GM12892 (cell line): ENCODE measurements at places on chromosomes 7 and 10.

GRCh38 chr7:122304319-122304975 lies at the start of gene FEZF1:
Gene FEZF1 (minus strand): TSS chr7:122304750. CDS start chr7:122304437, 313 bp downstream.
- DNase-seq = no peak

GRCh38 chr7:98840096-98840495 lies 29.7 kb downstream of the TMEM130 start:
- DNase-seq = no peak

GRCh38 chr7:64035388-64035787 lies 9.8 kb upstream of the ZNF727 start:
- DNase-seq = no peak

GRCh38 chr10:60387531-60387930 lies 2.1 kb downstream of the ANK3 start:
- DNase-seq = no peak

GRCh38 chr7:106371629-106372028 lies 86.8 kb upstream of the NAMPT start:
- DNase-seq = no peak

DNA sequence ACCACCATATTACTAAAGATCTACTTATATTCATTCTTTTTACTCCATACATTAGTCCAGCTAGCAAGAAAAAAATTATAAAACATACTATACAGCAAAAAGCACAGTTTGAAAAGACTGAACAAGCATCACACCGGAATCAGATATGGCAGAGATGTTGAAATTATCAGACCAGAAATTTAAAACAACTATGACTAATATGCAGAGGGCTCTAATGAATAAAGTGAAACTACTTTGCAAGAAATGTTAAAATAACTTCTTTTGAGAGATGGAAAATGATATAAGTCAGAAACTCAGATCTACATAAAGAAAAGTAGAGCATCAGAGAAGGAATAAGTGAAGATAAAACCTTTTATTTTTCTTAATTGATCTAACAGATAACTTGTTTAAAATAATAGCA lies 50.9 kb downstream of the SGCE start:
- no peak for DNase-seq

DNA sequence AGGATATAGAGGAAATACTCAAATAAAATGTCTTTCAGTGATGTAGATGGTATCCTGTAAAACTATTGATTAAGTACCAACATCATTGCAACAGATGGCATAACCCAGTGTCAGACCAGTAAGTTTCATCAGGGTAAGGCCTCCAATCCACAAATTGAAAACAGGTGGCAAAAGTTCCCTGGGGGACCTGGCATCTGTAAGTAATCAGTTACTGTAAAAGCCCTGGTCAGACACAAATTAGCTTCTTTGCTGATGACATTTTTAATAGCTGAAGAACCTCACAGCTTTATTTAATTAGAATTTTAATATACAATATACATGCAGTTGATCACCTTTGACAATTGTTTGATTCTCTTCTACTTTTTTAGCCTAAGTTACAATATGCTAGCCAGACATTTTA lies 152.5 kb downstream of the PLXDC2 start:
- no peak for DNase-seq

DNA sequence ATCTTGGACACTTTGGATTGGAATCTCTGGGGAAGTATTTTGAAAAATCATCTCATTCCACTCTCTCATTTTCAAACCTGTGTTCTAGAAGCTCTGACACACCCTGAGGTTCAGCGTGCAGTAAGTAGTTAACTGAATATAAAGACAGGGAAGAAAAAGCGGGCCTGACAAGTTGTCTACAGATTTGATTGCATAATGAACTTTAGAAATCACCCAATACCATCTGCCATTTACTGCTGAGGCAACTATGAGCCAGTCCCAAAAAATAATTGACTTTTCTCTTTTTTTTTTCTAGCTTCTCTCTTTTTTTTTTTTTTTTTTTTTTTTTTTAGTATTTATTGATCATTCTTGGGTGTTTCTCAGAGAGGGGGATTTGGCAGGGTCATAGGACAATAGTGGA lies 29.5 kb downstream of the CDC123 start:
- no peak for DNase-seq

DNA sequence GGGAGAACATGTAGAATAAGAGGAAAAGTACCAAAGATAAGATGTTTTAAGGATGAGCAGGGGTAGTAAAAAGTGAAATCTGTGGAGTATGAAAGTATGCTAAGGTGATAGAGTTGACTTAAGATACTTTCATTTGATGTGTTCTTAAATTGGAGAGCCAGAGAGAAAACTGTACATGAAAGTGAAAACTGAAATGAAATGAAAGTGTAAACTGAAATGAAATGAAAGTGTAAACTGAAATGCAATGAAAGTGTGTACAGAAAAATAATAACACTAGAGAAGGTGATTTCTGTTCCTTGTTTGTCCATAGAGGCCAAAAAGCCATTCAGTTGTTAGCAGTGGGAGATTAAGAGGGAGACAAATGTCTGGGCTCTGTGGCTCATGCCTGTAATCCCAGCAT lies 17.5 kb downstream of the AHR start:
- DNase-seq = no peak

DNA sequence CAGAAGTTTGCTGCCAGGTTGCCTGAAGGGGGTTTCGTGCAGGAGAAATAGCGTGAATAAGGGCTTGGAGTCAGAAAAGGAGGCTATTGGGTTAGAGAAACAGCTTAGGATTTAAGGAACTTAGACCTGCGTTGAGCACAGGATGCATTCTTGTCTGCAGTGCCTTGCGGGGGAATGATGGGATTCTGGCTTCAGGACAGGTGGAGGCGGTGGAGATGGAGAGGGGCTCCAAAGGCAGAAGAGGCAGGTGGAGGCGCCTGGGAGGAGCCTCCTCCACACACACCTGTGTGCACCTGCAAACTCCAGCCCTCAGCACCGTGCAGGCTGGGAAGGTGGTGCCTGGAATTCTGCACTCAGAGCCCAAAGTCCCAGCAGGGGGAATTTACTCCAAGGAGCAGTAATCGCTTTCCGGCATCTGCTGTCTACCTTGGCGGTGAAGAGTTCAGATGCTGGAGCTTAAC lies 1.8 kb downstream of the CLIP2 start:
- no peak for DNase-seq

DNA sequence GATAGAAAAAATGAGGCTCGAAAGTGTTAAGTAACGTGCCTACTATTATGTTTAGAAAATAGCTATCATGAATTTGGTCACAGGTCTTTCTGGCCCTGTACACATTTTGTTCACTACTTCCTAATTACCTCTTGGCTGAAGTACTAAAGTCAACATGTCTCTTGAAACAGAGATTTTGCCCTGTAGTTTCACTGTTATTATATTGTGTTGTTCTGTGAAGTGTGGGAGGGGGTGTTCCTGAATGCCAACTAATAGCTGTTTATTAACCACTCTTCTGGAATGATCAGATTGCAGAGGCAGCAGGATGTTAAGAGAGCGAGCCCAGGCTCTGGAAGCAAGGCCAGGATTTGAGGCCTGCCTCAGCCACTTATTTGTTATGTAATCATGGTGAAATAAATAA lies 72.1 kb downstream of the RNF133 start:
- no peak for DNase-seq

- DNase-seq = no peak
Measured at GRCh38 chr10:132886211-132887099, 55.9 kb downstream of the CFAP46 start.

DNA sequence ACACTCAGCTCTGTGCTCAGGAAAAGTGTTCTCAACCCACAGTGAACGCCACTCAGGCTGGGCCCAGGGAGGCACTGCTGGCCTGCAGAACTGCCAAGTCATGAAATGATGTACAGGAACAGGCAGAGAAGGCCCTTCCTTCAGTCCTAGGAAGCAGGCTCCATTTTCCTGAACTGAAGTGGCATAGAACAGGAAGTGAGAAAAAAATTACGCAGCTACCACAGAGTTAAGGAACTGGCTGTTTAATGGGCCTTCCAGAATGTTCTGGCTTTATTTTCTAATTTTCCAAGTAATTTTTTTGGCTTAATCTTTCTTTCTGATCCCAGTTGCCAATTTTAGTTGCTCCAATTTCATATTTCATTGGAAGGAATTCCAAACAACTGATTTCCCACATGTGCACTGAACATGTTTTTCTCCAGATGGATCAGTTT lies 39.3 kb downstream of the LRRC18 start:
- no peak for DNase-seq

- no peak for DNase-seq
Measured at GRCh38 chr10:72834183-72834825, 59.2 kb upstream of the OIT3 start.

- no peak for DNase-seq
Measured at GRCh38 chr7:87317691-87318245, 27.7 kb upstream of the CROT start.

DNA sequence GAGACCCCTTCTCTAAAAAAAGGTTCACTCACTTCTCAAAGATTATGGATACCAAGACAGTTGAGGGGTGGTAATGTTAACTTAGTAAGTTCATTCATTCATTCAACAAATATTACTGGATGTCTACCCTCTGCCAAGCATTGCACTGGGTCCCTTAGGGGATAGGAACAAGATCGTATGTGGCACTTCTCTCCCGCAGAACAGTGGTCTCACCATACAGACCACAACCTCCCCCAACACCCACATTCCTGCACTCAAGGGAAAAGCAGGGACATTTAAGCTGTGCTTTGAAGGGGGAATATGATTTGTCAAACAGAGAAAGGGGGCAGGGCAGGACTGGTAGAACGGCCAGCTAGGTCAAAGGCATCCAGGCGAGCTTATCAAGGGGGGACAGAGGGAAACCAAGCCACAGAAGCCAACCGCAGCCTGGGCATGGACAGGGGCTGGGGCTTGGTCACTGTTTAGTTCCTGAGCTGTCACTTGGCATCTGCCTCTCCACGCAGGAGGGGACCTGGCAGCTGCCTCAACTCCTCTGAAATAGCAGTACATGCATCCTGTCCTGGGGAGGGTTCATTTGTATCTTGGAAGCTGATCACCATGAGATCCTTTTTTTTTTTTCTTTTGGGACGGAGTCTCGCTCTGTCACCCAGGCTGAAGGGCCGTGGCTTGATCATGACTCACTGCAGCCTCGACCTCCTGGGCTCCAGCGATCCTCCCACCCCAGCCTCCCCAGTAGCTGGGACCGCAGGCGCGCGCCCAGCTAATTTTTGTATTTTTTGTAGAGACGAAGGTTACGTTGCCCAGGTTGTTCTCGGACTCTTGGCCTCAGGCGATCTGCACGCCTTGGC lies 949 bp upstream of the CLIP2 start:
- DNase-seq = no peak

- no peak for DNase-seq
Measured at GRCh38 chr7:80609751-80610150, 28.7 kb upstream of the CD36 start.

GRCh38 chr10:29315814-29316213 lies 26.9 kb downstream of the LYZL1 start:
- no peak for DNase-seq

- no peak for DNase-seq
Measured at GRCh38 chr7:73832806-73833205, 2.0 kb downstream of the CLDN4 start.

DNA sequence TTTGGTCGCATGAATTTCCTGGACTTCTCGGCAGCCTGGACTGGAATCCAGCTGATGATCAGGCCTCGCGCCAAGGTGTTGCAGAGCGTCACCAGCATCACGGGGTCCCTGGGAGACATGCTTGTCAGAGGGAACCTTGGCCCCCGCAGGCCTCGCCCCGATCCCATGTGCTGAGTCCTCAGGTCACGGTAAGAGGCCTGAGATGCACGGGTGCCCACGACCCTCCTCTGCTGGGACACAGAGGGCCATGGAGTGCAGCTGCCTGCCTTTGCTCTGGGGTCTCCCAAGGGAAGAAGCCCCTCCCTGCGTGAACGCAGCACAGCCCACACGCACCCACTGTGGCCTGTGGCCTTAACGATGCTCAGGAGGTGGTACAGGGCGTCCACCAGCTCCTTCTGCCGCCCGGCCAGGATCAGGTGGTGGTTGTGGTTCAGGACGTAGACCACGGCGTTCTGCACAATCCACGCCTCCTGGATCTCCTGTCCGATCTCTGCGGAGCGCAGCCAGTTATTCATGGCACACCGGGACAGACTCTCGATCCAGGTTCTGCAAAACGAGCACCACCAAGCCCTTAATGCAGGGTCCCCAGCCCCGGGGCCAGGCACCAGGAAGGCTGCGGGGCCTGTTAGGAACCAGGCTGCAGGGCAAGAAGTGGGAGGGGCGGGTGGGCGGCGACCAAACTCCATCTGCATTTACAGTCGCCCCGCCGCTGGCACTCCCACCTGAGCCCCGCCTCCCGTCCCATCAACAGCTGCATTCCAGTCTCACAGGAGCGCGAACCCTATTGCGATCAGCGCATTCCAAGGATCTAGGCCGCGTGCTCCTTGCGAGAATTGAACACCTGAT lies 29.4 kb downstream of the CFAP46 start:
- no peak for DNase-seq

DNA sequence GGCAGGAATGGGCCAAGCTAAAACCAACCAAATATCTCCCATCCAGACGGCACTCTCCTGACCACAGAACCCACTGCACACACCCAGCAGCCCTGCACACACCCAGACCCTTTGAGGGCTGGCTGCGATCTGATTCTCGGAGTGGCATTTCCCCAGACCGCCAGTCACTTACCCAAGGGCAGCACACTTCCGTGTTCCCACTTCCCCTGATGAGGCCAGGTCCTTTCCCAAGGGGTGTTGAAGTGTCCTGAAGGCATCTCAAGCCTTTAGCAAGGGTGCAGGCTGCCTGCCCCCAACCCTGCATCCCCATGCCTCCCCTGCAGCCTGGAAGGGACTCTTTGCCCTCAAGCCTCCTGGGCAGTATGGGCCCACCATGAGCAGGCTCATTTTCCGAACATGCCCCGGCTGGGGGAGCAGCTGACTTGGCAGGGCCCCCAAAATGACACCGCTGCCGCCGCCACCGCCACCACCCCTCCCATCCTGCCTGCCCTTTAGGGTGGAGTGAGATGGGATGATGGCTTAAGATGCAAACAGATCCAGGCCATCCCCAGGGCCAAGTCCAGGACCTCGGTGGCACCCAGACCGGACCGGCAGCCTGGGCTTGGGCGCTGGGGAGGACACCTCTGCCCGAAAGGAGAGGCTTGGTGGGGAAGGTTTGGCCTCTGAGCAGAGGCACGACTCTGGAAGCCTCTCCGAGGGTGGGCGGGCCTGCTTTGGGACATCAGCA lies 159.8 kb downstream of the NRF1 start:
- DNase-seq = no peak

- DNase-seq = no peak
Measured at GRCh38 chr7:157900556-157900955, 563.8 kb downstream of the DNAJB6 start.

DNA sequence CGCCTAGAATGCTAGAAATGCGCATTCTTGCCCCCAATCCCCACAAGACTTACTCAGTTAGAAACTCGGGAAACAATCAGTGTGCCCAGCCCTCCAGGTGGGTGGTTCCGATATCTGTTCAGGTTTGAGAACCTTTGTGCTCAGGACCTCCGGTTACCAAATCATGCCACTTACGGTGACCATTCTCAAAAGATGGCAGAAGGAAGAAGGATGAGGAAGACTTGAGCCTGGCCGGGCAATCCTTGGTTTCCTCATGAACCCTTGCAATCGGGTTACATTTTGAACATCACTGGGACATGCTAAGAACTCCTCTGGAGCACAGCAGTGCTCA lies 52.1 kb downstream of the RBM17 start:
- no peak for DNase-seq
